NCI-H1694 treated with DMSO at 0.1 percent for 48 hours (cell line): ENCODE measurements at places on chromosomes 1 and 21.

DNA sequence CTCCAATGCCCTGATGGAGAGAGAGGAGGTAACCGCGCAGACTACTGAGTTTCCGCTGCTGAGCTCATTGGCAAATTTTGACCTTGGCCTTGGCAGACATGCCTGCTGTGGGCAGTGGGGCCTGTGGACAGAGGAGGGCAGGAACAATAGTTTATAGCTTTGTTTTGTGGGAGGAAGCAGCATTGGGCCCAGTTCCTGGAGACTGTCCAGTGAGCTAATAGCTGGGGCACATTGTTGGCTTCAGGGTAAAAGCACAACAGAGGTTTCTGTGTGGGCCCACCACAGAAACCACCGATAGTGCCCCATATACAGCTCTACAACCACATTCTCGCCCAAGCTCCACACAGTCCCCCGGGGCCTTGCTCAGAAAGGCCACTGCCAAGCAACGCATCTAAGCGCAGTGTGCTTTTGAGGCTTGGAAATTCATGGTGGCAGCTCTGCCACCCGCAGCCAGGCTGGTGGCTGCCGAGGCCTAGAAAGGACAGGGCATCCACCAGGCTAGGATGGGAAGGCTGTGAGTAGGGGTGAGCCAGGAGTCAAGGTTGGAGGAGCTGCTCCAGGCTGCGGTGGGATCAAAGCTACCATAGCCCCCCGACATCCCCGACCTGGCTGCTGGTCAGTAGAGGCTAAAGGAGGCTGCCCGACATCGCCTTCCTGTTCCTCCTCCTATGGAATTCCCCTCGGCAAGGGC is 43.2 kb downstream of the NEK2 start:
- no peak for DNase-seq

DNA sequence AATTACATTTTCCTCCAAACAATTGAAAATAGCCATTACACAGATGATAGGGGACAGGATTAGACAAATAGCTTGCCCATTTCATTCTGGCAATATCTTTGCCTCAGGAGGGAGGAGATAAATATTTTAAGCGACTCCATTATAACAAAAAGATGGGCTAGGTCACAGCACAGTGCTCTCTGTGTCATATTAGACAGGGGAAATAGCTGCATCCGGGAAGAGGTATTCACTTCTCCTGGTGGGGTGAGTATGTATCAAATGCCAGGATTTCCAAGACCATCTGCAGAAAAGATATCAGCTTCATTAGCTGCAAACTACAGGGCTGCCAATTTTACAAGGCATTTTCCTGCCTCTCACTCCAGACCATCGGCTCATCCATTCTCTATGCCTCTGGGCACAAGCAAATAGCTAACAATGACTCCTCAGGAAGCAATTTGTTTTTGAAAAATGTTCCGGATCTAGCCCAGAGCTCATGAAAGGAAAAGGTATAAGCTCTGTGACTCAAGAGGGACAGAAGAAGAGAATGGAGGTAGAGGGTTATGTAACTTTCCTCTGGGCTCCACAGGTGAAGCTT is 41.9 kb upstream of the ANGPTL7 start:
- DNase-seq, result no peak

DNA sequence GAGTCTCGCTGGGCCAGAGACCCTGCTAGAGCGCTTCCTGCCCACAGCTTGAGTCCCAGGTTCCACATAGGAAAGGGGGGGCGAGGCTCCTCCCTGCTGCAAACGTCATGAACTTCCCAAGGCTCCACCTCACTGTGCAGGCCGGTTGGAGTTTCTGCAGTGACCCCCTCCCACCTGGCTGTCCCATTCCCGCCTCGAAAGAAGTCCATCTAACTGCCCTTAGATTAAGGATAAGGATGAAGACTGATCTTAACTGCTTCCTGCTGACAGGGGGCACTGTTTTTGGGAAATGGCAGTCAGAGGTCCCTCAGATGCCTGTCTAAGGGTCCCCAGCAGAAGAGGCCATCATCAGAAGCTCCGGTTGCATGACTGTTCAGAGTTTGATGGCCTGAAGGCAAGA is 62.7 kb downstream of the STUM start:
- DNase-seq, result no peak

DNA sequence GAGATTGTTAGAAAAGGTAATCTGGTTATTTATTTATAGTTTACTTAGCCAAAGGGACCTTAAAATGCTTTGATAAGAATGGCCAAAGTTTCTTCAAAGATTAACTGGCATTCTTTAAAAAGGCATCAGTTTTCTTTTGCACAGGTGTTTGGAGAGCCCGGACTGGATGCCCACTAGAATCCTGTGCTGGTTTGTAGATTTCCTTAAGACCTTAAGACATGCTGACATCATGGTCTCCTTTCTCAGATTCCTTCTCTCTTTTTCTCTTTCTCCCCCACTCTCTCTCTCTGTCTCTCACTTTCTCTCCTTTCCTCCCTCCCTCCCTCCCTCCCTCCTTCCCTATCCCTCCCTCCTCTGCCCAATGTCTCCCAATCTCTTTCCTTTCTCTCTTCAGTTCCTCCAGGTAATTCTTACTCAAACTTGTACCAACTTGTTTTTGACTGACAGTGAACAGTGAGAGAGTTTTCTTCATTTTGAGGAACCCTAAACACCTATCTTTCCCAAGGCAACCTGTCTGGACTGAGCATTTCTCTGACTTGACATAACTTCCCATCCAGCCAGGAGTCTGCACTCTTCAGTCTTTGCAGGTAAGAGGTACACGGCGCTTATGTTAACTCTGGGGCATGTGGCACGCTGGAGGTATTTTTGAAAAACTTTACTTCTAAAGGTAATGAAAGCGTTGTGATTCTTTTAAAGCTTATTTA is at the start of gene KCNJ15:
KCNJ15 (plus strand) TSS at position 393 of the 704 bp plus-strand sequence. CDS start 42,271 bp downstream, outside the sequence.
- DNase-seq, result no peak

DNA sequence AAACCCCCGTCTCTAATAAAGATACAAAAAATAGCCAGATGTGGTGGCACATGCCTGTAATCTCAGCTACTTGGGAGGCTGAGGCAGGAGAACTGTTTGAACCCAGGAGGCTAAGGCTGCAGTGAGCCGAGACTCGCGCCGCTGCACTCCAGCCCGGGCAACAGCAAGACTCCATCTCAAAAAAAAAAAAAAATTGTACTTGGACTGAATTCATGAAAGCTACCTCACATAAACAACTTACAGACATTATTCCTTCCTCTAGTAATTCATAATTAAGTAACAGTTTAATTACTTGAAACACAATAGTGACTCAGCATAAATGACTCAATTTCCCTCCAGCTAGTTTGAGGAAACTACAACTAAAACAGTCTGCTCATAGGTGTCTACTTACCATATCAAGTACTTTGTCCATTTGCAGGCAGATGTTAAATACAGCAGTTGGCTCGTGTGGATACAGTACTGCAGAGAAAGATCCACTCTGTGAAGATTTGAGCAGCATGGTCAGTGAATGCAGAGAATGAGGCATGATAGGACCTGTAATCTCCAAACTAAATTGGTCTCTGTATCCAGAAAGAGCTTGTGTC is 9.4 kb downstream of the DONSON start:
- no peak for DNase-seq

GRCh38 chr1:171751221-171751620 is 9.4 kb upstream of the VAMP4 start:
- no peak for DNase-seq

- DNase-seq, result peak; percentile 58
These were observed 59.0 kb upstream of the CD1D start for GRCh38 chr1:158121604-158122254.
